HS-27A (cell line): ENCODE measurements at places on chromosomes 12 and 14.

DNA sequence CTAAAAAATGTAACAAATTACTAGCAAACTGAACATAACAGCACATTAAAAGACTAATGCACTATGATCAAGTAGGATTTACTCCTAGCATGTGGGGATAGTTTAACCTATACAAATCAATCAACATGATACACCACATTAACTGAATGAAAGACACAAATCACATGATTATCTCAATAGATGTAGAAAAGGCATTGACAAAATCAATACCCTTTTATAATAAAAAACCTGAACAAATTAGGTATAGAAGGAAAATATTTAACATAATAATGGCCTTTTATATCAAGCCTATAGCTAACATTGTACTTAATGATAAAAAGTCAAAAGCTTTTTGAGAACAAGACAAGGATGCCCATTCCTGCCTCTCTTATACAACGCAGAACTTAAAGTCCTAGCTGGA is 540.0 kb downstream of the RERGL start:
- no peak for DNase-seq

DNA sequence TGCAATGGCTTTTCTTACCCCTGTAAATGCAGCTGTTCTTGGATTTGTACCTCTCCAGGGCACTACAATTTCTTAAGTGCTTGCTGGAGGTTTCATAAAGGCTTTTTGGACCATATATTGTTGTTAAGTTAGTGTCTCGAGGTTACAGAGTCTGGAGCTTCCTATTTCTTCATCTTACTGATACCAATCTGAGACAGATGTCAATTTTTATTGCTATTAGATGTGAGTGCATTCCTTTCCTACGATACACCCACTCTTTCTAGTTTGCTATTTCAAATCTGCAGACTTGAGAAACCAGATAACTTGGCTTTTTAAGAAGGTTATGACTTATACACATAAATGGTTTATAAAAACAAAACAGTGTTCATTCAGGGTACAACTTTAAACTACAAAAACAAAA is 2.1 kb downstream of the NOXRED1 start:
- no peak for DNase-seq

DNA sequence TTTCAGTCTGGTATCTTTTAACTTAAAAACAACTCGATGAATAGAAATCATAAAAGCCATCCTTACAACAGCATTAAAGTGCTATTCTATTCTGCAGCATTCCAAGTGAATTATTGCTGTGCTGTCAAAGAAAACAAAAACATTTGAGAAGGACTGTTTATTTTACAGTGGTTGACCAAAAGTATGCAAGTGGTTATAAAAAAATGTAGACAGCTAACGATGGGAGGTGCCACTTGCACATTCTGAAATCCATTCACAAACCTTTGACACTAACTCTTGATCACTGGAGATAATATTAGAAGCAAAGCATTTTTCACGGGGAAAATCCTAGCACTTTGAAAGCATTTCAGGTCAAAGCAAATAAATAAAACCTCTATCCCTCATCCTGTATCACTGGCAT is 55.6 kb downstream of the HMGA2 start:
- DNase-seq = peak; percentile 72

- no peak for DNase-seq
These were observed 348.5 kb upstream of the RGS6 start for GRCh38 chr14:71583705-71584104.

DNA sequence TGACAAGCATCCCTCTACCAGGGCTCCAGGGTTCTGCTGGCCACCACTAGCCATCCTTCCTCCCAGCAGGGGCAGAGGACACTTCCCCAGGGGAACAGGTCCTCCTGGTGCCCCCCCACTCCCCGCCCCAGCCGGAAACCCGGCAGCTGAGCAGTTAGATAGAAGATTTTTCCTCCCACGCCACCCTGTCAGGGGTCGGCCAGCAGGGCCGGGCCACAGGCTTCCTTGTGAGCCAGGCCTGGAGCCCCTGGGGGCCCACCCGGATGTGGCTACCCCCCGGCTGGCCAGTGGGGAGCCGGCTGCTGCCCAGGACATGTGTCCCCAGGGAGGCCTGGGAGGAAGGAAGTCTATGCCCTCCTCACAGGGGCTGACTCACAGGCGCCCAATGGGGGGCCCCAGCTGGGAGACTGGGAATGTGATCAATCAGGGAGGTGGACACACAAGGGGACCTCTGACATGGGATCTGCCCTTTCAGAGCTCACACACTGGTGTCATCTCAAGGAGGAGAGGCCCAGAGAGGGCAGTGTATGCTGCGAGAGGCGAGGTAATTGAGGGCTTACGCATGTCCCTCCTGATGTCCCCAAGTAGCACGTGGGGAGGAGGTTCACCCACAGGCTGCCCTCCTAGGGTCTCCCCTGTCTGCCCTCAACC is 4.2 kb downstream of the SH2B3 start:
- DNase-seq = peak; percentile 70

GRCh38 chr12:128408669-128409068 is 141.7 kb downstream of the TMEM132C start:
- DNase-seq = no peak

DNA sequence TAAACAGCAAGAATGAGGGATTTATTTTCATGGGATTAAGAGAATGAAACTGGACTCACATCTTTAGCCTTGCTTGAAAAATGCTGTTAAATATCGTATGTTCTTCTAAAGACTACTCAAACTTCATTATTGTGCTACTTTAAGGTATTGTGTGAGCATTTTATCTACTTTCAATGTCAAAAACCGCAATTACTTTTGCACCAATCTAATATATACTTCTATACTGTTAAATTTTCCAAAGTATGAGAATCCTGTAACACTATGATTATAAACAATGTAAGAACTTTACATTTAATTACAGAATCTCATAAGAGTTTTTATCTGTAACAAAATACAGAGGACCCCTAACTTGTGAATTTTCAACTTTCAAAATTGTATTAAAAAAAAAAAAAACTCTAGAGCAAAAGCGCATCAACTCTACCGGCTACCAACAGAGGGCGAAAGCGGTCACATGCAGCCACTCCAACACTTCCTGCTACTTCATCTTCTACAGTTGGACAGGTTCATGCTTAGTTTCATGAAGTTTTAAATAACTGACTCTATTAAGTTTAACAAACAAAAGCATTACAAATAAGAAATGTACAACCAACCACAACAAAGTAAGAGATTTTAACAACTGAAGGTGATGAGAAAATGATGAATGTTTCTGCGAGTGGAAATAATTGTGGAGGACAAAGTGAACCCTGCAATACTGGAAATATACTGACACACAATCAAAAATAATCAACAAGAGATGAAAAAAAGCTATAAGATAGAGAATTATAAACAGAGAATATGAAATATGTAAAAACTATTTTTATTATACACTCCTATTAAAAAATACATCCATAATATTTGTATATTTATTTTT is 210.9 kb downstream of the MED13L start:
- peak; percentile 5 for DNase-seq

GRCh38 chr12:56614627-56615026 is 15.5 kb downstream of the BAZ2A start:
- DNase-seq = no peak

DNA sequence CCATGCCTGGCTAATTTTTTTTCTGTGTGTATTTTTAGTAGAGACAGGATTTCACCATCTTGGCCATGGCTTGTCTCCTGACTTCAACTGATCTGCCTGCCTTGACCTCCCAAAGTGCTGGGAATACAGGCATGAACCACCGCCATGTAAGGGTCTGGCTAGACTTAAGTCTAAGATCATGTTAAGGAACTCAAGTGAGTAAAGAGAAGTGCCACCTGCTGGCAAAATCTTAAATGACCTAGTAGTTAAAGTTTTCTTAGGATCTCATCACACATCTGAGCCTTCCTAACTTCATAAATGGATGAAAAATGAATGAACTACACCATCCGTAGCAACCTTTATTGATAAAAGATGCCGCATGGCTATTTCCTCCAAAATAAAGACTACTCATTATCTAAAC is 1.7 kb upstream of the C12orf56 start:
- no peak for DNase-seq

DNA sequence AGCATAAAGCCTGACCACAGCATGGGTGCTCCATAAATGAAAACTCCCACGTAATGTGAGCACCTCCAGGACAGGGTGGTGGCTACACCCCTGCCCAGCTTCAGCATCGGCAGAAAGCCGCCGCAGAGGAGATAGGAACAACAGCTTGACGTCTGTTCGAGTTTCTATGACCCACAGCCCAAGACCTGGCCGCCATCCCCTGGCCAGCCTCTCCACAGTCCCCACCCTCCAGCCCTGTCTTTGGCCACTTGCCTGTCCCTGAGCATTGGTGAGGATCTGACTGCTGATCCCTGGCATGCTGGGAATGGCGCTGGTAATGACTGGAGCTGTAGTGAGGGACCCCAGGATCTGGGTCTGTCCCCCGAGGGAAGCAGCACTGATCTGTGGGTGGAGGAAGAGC is 21.3 kb downstream of the POU6F1 start:
- no peak for DNase-seq

DNA sequence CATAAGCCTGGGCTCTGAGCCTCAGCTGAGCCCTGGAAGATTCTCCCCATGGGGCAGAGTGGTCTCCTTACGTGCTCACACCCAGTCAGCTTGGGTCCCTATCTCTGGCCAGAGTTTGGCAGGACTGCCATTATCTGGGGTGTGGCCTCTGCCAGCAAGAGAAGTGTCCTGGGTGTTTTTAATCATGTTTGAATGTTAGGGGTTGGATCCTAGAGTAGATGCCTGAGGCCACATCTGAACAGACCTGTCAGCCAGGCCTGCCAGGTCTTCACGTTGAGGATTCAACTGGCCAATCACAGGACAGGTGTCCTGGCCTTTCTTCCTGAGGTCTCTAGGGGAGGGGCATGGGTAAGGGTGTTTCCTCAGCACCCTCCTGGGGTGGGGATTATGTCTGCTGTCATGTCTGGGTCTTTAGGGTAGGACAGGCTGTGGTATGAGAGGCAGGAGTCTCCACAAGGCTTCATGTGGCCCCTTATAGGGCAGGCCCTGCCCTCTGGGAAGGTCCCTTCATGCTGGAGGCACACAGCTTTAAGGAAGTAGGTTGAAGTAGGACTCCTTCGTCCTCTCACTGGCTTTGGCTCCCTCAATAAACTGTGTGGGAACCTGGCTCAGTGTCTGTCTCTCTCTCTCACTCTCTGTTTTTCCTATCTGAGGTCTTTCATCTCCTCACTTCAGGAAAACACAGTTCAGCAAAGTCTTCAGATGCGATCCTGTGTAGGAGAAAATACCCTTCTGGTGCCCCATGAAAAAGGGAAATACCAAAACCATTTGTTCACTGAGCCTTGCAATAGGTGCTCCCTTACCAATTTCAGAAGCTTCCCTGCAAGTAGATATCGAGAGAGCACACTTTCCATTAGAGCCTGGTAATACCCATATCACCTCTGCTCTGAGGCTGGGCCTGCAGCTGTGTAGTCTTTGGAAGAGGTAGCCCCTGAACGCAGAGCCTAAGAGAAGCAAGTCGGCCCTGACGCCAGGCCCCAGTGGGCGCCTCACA is 6.7 kb upstream of the FITM1 start:
- DNase-seq = no peak

GRCh38 chr12:55722948-55723347 is 2.8 kb downstream of the RDH5 start:
- DNase-seq = no peak

- DNase-seq = no peak
These were observed 438.1 kb downstream of the FUT8 start for GRCh38 chr14:65850429-65851135.

DNA sequence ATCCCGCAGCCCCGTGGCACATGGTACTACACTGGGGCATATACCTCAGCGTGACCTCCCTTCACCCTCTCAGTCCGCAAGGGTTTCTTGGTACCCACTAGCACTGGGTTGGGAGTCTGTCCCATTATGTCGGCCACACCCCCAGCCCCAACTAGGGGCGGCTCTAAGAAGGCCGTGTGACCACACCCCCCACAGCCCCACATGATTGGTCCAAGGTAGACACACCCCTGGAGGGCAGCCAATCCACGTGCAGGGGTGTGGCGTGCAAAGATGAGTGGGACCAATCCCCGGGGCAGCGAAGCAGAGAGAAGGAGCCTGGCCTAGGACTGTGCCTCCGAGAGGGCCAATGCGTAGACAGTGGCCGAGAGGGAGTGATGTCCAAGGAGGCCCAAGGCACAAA is 34.6 kb upstream of the BEGAIN start:
- DNase-seq = no peak

GRCh38 chr12:116194935-116195431 is 82.5 kb downstream of the MED13L start:
- no peak for DNase-seq

DNA sequence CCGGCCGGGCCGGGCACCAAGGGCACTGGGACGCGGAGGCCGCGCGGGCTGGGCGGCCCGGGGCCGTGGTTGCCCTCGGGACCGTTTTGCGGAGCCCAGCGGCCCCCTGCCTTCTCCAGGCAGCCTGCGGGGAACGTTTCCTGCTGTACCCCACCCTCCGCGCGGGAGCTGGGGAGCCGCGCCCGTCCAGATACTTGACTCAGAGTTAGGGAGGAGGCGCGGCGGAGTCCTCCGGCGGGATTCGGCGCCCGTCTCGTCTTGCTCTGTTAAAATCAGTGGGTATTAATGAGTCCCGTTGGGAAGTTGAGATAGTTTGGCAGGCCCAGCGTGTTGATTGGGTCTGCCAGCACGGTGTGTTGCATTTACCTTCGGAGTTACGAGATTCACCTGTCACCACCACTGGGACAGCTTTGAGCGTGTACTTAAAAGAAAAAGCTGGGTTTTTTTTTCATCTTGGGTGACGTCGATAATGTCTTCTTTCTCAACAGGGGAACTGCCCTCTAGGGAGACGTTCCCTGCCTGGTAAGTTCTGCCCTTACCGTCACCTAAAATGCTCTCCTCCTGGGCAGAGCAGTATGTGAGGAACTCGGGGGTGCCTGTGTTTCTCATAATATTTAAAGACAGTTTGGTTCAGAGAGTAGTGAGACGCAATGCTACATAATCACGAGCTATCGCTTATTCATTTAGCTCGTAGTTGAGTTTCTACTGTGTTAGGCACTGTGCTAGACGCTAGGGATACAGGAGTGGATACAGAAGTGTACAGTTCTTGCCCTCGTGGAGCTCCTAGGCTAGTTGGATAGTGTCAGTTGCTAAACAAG is 596 bp downstream of the DLST start:
- no peak for DNase-seq

GRCh38 chr12:43586646-43587245 is 34.7 kb upstream of the ADAMTS20 start:
- no peak for DNase-seq

DNA sequence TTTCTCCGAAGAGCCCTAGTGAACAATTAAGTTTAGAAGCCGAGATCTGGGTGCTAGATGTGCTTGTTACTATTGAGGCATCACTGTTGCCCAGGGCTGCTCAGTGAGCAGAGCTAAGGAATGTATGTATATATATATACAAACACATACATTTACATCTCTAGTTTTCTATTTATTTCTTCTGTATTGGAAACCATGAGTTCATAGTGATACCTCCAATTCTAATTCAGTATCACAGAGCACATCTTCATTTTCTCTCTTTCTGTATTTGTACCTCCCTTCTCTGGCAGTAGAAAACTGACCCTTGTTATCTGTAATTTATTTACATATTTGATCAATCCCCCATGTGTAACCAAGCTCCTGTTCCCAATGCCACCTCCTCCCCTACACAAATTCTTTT is 40.7 kb upstream of the FUT8 start:
- DNase-seq = no peak

GRCh38 chr14:71115821-71116567 is 208.7 kb downstream of the PCNX1 start:
- no peak for DNase-seq

GRCh38 chr14:92198804-92199203 is 77.0 kb downstream of the CPSF2 start:
- DNase-seq = no peak
